ENCODE measurements at places on chromosomes 11 and 22. TPM values are rescaled to one million over a fixed set of nuclear protein-coding genes. Genes with fewer than 3 reads are reported as not detected.
A peak's percentile ranks its signal among the peaks of the same experiment; 100 is the strongest.

The DRD2 gene
- not detected for total RNA-seq

The GATD1 gene
- total RNA-seq = 105 TPM

The ARHGAP32 gene
- total RNA-seq = 0.18 TPM

The TIMP3 gene
- 0.73 TPM for total RNA-seq

The TRIM64C gene
- total RNA-seq = not detected

The C22orf42 gene
- total RNA-seq = not detected

The FAM168A gene
- total RNA-seq = 7.2 TPM

The USP47 gene
- total RNA-seq = 36.1 TPM

The SLC22A9 gene
- total RNA-seq = not detected

DNA sequence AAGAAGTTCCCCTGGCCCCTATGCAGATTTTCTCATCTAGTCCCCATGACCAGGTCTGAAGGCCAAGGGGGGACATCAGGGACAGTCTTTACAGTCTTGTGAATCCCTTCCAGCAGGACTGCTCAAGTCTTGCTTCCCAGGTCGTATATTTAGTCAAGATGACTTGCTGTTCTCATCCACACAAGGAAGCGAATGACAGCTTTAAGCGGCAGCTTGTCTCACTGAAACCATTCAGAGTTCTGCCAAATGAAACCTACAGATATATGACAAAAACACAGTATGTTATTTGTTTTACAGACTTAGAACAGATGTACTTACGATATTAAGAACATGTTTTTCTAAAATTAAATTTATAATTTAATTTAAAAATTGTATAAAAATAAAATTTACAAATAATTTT is 5.6 kb downstream of the VWA5A start:
- peaks cover 3% of the 10 kb centered on the region for H3K4me1 ChIP-seq
- no peaks in the 10 kb centered on the region for H3K27me3 ChIP-seq
- H3K27ac ChIP-seq = no peak overlapping the region
- H3K36me3 ChIP-seq = peaks cover 4% of the 10 kb centered on the region
- no peak overlapping the region for H3K4me3 ChIP-seq

- no peak for DNase-seq
- no peaks in the 10 kb centered on the region for H3K27me3 ChIP-seq
- H3K27ac ChIP-seq = no peak overlapping the region
- H3K4me1 ChIP-seq = no peaks in the 10 kb centered on the region
- no peak overlapping the region for H3K4me3 ChIP-seq
Measured at GRCh38 chr11:106708348-106708747, 309.9 kb downstream of the GUCY1A2 start.

DNA sequence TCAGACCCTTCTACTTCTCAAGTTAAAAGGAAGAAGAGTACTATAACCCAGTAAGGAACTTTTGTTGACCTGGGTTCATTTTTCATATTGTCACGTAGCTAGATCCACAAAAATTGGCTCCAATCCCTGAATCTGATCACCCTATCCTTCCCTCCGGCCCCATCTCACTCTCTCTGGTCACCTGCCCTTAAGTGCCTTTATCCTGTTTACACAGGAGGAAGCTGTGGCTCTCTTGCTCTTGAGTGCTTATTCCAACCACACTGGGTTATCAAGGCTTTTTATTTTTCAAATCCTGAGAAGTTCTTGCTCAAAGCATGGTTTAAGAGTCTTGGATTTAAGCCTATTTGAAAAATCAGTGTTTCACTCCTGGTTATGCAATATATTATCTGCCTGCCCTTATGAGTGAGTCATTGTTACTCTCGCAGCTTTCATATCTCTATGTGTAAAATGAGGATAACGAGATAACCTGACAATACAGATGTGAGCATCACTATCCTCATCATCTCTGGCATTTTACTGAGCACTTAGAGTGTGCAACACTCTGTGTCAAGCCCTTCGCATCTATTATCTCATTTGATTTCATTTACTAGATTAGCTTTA is 293.9 kb downstream of the GUCY1A2 start:
- no peak overlapping the region for H3K4me3 ChIP-seq
- H3K27me3 ChIP-seq = no peaks in the 10 kb centered on the region
- no peaks in the 10 kb centered on the region for H3K4me1 ChIP-seq
- no peak for DNase-seq
- no peak overlapping the region for H3K27ac ChIP-seq
- H3K36me3 ChIP-seq = no peaks in the 10 kb centered on the region

DNA sequence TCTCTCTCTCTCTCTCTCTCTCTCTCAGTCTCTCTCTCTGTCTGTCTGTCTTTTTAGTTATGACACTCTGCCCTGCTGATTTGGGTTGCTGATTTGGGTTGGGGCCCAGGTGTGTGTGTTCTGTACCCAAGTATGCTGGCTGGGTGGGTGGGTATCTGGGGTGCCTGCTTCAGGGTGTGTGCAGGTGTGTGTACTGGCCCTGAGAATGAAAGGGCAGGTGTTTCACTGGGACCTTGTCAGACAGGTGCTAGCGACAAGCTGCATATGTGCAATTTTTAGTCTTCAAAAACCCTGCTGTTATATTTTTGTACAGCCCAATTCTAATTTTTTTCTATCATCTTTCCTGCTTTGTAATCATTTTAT is 943 bp downstream of the CSF2RB start:
- no peak for DNase-seq
- no peaks in the 10 kb centered on the region for H3K36me3 ChIP-seq
- no peak overlapping the region for H3K27ac ChIP-seq

GRCh38 chr22:19658967-19659804 is 55.1 kb upstream of the SEPTIN5 start:
- H3K36me3 ChIP-seq = no peaks in the 10 kb centered on the region
- no peak overlapping the region for H3K4me3 ChIP-seq
- peaks cover 13% of the 10 kb centered on the region for H3K27me3 ChIP-seq
- no peak overlapping the region for H3K27ac ChIP-seq
- DNase-seq = no peak
- H3K4me1 ChIP-seq = peaks cover 14% of the 10 kb centered on the region

DNA sequence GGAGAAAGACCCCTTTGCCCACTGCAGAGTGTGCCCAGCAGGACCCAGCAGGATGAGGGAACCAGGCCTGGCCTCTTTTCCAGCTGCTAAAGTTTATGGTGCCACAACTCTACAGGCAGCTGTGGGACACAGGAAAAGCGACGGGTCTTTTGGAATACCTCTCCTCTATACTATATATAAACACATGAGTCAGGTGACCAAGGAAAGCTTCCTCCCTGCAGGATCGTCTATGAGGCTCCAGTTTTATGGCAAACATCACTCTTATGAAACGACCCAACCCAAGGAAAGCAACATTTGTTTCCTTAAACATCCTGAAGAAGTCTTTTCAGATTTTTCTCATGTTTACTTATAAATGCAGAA is 102.8 kb upstream of the AKIP1 start:
- no peaks in the 10 kb centered on the region for H3K4me1 ChIP-seq
- H3K27ac ChIP-seq = no peak overlapping the region
- H3K36me3 ChIP-seq = no peaks in the 10 kb centered on the region
- H3K4me3 ChIP-seq = no peak overlapping the region

DNA sequence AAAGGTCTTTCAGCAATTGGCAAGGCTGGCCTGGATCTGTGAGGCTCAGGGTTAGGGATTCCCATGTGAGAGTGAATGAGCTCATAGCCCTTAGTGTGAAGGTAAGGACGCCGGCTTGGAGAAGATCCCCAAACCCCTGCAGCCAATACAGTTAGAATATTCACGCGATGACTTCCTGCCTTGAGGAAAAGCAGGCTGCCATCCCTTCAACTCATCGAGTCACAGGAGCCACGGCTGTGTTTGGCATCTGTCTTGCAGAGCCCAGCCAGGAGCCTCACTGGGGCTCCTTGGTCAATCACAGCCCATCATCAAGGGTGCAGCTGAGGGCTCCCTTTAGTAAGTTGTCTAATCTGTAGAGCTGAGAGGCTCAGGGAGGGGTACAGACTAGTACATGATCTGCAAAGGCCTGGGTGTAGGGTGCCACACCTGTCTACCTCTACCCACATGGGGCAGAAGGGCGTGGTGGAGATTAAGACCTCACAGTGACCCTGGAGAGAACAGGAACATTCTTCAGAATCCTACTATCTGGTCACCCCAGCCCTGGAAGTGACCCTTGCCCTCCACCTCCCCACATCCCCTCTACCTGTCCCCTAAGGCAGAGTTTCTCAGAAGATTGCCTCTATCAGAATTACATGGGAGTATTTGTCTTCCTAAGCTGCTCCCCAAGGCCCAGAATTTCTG is 18.5 kb downstream of the IL10RA start:
- H3K4me1 ChIP-seq = peaks cover 84% of the 10 kb centered on the region
- H3K4me3 ChIP-seq = no peak overlapping the region
- peak overlapping the region; percentile 90 for H3K27ac ChIP-seq
- H3K27me3 ChIP-seq = no peaks in the 10 kb centered on the region

GRCh38 chr11:87743007-87743406 is 432.2 kb downstream of the RAB38 start:
- no peak overlapping the region for H3K27ac ChIP-seq
- no peak for DNase-seq
- H3K27me3 ChIP-seq = no peaks in the 10 kb centered on the region
